Natural killer cell (primary cell): ENCODE measurements at places on chromosomes 5 and 9. TPM values are rescaled to one million over a fixed set of nuclear protein-coding genes. Genes with fewer than 3 reads are reported as not detected.

DNA sequence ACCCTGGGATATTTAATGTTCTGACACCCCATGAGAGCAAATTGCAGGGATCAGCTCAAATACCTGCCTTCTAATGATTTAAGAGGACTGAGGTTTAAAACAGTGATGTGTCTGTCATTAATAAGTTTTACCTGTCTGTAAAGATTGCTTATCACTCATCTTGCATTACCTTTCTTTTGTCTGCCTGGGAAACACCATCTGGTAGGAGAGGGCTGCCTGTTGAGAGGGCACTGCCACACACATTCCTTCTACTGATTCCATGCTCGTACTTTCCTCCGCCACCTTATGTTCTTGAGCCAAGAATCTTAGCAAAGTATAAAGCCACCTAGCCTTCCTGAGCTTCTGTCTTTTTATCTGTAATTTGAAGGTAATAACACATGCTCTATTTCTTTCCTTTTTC lies 118.6 kb downstream of the KCTD16 start:
- no peak for DNase-seq

DNA sequence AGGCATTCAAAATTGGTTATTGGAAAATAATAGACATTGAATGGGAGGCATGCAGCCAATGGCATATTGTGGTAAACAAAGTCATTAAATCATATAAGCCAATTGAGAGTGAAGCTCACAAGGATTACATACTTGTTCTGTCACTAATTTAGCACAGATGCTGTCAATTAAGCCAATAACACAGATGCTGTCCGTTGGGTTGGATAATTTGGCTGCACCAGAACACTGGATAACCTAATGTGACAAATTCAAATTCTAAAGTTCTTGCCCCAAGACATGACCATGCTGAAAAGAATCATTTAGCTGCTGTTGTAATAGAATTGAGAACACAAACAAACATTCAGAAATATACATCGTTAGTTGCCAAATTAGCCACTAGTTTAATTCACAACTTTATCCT lies 1796.4 kb downstream of the EFNA5 start:
- DNase-seq, result no peak

GRCh38 chr9:131094622-131095021 lies 1.7 kb upstream of the AIF1L start:
- DNase-seq, result no peak

GRCh38 chr9:137459601-137460362 lies 648 bp upstream of the NSMF start:
- no peak for DNase-seq

DNA sequence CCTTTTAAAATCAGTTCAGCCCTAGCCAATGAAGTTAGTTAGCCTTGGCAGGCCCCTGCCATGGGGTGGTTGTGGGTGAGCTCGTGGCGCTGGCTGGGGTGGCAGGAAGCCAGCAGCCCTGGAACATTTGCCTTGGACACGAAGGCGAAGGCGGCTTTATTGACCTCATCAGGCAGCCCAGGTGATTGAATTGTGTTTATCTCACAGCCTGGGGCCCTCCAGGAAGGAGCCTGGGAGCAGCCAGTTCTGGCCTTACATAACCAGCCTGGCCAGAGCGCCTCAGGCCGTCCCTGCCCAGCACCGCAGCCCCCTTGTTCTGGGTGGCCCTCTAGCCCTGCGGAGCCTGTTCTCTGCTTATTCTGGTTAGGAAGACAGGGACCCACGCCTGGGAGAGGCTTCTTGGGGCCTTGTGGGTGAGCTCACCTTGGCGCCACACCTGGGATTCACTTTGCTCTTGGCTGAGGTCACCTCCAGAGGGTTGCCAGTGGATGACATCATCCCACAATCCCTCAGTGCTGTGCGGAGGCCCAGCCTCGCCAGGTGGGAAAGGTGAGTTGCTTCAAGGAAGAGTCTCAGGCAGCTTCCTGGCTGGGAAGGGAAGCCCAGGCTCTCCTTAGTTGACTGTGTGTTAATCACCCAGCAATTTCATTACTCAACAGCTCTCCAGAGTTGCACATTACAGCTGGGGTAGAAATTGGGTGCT lies 54.4 kb upstream of the RPL26L1 start:
- no peak for DNase-seq

DNA sequence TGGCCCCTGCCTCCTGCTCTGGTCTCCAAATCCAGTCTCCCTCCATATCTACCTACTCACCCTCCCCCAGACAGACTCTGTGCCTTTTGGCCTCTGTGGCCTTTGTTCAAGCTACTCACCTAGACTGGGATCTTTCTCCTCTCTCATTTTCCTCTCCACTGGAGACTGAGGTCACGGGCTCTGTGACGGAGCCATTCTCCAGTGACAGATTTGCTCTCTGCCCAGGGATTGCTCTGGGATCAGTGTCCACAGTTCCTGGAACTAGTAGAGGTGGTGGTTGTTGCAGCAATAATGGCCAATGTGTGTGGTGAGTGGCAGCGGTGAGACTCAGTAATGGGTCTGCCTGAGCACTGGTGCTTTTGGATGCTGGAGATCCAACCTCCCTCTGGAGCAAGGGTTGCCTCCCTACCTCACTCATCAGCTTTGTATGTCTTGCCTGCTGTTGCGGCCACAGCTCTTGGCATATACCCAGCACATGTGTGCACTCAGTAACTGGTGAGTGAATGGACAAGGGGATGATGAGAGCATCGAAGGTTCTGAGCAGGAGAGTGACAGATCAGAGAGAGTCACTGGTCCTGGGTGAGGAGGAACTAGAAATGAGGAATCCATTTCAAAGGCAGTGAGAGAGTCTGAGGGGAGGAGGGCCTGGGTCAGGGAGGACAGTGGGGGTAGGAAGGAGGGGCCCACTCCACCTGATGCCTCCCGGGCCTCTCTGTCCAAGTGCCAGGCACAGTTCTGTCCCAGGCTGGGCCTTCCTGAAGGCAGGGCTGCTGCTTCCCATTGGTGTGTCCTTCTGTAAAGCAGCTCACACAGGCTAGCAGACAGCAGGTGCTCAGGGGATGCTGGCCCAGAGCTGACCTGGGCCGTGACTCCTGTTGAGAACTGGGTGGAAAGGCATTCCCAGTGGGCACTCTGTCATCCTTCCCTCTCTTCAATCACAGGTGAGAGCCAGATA lies 96.5 kb upstream of the PITX1 start:
- DNase-seq, result no peak

PCDHB7 gene
- not detected for total RNA-seq

LCN15 gene
- not detected for total RNA-seq

TMEM171 gene
- 2.1 TPM for total RNA-seq
